ENCODE measurements at places on chromosomes 1 and 21.
A peak's percentile ranks its signal among the peaks of the same experiment; 100 is the strongest.

DNA sequence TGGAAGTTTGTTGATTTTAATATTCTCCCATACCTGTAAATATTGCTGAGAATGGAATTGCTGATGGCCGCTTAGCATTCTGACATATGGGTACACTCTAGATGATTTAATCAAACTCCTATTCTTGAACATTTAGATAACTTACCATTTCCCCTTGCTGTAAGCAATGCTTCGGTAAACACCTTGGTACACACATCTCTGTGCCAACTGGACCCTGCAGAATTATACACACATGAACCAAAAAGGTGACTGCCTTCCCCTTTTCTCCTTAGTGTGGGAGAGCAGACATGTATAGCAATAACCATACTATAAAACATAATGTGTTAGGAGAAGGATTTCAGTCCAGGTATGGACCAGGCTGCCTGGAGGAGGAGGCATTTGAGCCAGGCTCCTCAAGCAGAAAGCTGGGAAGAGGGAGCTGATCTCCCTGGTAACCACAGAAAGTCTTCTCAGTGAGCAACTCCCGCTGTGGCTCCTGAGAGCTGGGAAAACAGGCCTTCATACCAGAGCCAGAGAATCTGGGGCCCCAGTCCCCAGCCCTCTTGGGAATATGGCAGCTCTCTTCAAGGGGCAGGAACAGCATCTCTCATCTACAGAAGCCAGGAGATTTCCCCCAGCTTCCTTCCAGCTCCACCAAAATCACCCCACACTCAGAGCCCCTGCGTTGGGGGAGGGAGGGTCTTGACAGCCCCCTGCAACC, 33.9 kb upstream of the CSF1 start:
- peak; percentile 15 for DNase-seq

DNA sequence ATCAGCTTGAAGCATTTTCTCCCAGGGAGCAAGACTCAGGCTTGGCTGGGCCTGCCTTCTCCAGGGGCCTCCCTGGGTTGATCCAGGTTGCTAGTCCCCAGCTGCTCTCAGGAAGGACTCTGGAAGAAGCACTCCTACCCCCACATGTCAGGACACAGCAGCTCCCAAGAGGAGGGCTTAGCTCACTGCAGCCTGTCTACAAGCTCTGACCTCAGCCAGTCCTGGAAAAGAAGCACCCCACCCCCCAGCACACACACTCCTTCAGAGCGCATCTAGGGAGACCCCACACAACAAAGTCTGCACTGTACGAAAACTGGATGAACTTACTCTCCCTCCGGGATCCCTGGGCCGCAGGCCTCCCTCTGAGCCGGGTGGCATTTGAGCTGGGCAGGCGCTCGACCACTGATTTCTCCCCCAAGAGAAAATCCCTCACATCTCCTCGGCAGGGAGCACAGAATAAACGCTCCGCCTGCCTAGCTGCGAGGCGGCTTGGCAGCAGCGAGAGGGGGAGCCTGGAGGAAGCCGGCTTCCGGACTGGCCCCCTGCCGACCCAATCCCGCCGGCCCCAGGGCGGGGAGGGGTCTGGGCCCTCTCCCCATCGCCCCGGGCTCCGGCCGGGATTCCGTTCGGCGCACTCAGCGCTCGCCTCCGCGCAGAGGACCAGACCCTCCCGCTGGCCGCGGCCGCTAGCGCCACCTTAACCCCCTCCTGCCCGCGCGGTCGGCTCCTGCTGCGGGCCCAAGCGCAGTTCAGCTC, at the start of gene KCNA2:
TSS of gene KCNA2 (minus strand) at position 458 of the 756 bp plus-strand sequence. CDS start 1,576 bp downstream, outside the sequence.
- DNase-seq, result no peak

DNA sequence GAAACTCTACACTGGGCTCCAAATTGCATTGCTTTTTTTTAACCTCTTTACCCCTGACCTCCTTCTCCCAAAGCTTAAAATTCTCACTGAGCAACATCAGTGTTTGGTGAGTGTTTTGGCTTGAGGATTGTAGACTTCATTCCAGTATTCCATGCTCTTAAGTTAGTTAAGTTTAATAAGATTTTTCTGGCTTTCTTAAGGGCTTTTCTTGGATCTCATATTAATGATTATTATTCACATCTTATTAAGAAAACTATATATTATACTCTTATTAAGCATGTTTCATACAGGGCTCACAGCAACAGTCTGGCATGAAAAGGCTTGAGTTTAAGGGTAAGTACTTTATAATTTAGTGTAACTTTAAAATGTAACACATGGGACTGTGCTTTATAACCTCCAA, 141.8 kb downstream of the DISP1 start:
- DNase-seq, result no peak

GRCh38 chr1:228865627-228866330, 130.5 kb downstream of the RHOU start:
- DNase-seq, result peak; percentile 38

DNA sequence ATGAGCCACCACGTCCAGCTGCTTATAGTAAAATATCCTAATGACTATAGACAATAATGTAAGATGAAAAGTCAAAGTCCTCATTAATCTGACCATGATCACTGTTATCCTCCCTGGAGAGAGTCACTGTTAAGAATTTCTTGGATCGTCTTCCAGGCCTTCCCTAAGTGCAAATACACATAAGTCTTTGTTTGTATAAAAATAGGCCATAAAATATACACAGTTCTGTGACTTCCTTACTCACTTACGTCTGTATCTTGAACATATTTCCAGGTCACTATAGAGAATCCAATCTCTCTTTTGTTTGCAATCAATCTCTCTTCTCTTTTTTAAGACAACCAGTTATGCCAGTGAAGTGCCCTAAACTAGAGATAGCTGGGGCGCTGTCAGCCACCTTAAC, 89.1 kb upstream of the LYST start:
- no peak for DNase-seq

- no peak for DNase-seq
These were observed 23.4 kb downstream of the CELF3 start for GRCh38 chr1:151693057-151693651.

GRCh38 chr1:216095400-216095799, 327.8 kb downstream of the USH2A start:
- DNase-seq, result no peak

GRCh38 chr1:54537611-54538010, 10.4 kb upstream of the ACOT11 start:
- no peak for DNase-seq

DNA sequence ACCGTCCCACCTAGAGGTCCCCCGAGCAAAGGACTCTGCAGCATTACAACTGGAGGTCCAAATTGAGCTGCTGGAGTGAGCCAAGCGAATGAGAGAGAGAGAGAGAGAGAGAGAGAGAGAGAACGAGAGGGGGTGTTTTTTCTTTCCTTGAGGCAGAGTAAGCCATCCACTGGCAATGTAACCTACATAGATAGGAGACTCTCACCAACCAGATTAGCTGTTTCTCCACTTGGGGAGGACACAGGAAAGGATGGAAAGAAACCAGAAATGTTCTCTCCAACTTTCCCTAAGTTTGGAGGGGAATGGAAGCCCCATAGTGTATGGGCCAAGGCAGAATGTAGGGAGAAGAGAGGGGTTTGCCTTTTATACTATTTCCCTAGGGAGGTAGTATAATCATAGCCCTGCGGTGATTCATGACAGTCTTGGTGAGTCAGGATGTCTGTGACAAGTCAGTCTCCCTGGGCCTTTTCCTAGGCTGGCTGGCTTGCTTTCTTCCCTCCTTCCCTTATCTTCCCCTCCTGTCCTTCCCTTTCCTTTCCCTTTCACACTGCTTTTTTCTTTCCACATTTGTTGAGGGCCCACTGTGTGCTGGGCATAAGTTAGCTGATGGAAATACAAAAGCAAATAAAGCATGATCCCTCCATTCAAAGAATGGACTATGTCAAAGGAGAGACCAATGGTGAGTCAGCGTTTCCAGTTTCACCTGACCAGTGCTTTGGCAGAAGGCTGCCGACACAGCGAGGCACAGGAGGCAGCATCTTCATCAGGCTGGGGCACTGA, 7.1 kb downstream of the FNDC7 start:
- no peak for DNase-seq

- DNase-seq, result no peak
These were observed 3.6 kb downstream of the H6PD start for GRCh38 chr1:9238134-9238533.

DNA sequence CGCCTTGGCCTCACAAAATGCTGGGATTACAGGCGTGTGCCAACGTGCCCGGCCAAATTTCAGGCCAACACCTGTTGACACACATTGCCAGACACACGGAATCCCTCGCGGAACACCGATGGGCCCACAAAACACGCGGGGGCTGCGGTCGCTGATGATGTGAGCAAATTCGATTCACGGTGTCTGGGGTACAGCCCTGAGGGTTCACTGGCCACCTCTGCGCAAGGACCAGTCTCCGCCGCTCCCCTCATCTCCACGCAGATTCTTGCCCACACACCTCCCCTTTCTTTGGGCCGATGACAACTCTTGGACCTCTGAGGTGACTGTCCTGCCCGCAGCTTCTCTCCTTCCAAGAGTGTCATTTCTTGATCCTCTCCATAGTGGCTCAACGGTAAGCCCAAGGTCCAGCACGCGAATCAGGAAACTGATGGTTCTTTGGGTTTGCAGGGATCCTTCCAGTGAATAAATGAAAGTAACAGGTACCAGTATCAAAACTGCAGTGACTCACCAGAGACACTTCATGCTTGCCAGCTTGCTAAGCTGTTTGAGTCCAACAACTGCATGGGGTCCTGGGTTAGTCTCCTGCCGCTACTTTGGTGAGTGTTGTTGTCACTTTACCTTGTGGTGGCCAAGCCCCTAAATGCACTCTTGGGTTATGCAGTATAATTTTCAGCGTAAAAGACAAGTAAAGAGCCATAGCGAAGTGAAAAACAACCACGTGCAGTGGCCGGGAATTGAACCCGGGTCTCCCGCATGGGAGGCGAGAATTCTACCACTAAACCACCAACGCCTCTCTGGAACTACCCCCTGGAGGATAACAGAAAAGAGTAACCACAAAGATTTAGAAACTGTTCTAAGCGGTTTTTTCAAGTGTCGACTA, 11.0 kb upstream of the RNU1-3 start:
- peak; percentile 80 for DNase-seq

- no peak for DNase-seq
These were observed 507.1 kb downstream of the SMYD3 start for GRCh38 chr1:245999697-246000637.

DNA sequence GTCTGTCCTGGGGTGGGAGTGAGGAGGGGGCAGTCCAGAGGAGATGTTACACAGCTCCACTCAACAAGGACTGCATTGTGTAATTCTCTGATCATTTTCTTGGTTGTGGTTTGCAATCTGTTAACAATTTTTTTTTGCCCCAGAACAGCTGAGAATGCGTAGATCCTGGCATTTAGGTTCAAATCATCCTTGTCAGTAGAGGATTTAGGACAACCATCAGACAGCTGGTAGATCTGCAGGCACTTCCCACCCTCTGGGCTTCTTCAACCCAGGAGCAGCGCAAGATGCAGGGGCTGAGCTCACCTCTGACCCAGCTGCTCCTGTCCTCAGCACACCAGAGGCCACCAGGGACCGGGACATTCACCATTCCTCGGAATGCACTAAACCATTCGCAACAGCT, 13.5 kb downstream of the BCAR3 start:
- DNase-seq, result no peak

DNA sequence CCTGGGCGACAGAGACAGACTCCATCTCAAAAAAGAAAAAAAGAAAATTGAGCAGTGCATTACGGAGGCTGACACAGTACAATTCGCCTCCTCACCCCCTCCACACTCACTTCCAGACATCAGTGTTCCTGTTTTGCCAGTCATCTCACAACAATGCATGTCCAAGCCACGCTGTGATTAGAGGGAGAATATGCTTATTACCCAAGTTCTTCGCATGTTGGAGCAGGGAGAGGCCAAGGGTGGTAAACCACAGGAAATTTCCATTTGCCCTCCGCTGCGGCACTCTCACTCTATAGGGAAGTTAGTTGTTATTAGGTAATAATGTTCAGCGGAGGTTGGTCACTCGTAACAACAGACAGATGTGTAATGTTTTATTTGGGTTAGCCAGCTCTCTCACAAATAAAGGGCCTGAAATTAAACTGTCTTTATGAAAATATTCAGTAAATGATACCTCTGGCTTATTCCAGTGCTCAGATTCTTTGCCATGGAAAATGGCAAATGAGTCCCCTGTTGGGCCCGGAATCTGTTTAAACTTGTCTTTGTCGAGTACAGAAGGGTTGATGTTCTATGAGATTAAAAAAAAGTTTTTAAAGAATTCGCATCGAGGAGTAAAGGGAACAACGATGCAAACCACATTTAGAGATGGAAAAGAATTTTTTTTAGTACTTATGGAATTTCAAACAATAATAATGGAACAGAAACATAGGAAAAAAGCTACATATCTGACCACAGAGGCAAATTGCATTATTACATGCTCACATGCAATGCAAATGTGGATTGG, 33.1 kb downstream of the KCNJ15 start:
- DNase-seq, result no peak

GRCh38 chr1:12065872-12066271, 2.8 kb downstream of the TNFRSF8 start:
- DNase-seq, result no peak

GRCh38 chr1:36734356-36734755, 251.6 kb upstream of the CSF3R start:
- no peak for DNase-seq

DNA sequence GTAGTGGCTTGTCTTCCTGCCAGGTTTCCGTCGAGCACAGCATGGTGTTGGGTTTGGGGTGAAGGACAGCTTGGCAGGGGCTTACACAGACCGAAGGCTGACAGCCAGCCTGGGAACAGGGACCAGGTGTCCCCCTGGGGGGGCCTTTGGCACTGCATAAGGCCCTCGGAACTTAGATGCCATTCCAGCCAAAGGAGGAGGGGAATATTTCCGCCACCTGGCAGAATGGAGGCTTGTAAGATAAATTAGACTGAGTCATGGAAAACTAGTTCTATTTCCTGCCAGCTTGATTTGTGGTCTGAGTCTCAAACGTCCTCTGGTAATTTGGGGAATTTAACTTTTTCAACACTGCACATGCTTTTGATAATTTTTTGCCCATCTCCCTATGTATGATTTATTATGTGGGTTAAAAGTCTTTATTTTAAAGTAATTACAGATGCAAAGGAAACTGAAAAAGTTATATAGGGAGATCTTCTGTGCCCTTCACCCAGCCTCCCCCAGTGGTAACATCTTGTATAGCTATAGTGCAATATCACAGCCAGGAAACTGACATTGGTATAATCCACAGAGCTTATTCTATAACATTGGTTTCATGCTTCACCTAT, 11.5 kb upstream of the TMEM51 start:
- no peak for DNase-seq

- DNase-seq, result no peak
These were observed 39.0 kb upstream of the GRIK3 start for GRCh38 chr1:37073152-37073853.

DNA sequence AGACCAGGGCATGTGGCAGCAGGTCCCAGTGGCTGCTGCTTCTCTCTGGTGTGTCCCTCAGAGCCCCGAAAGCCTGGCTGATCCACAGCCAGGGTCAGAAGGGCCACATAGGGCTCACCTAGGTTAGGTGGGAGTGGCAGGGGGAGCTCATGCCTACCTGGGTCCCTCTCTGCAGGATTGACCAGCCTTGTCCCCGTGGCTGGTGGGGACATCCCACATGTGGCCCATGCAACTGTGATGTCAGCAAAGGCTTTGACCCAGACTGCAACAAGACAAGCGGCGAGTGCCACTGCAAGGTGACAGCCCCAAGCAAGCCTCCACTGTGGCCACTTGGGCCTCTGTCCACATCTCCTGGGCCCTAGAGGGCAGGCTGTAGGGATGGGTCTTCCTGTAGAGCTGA, 15.7 kb downstream of the CELSR2 start:
- DNase-seq, result no peak

GRCh38 chr1:8554956-8555534, 237.1 kb downstream of the SLC45A1 start:
- DNase-seq, result no peak
